ENCODE measurements at places on chromosomes 2 and 18. TPM values are rescaled to one million over a fixed set of nuclear protein-coding genes. Genes with fewer than 3 reads are reported as not detected.

NAT8 gene
- total RNA-seq, result not detected

GYPC gene
- 19.6 TPM for total RNA-seq

MAP2 gene
- total RNA-seq, result 678 TPM

FAM237A gene
- not detected for total RNA-seq

YES1 gene
- total RNA-seq, result 60.7 TPM

GPN1 gene
- total RNA-seq, result 31.4 TPM

CPS1 gene
- 2.9 TPM for total RNA-seq

EPB41L3 gene
- 57.5 TPM for total RNA-seq

SCN7A gene
- total RNA-seq, result 1.6 TPM

SPHKAP gene
- 45.7 TPM for total RNA-seq

GAD1 gene
- 80.7 TPM for total RNA-seq

TSPYL6 gene
- total RNA-seq, result not detected

RAB27B gene
- 33.0 TPM for total RNA-seq

COL4A3 gene
- total RNA-seq, result under 0.01 TPM

UGT1A5 gene
- not detected for total RNA-seq

FSHR gene
- not detected for total RNA-seq

TUBA3E gene
- total RNA-seq, result not detected

ATP6V1B1 gene
- not detected for total RNA-seq

GALNT5 gene
- total RNA-seq, result under 0.01 TPM

BCL2 gene
- total RNA-seq, result 17.9 TPM

SCYGR8 gene
- not detected for total RNA-seq

FOXD4L1 gene
- 0.41 TPM for total RNA-seq

LINC00305 gene
- not detected for total RNA-seq

ESPNL gene
- under 0.01 TPM for total RNA-seq

POU3F3 gene
- 266 TPM for total RNA-seq

KLHL29 gene
- total RNA-seq, result 14.3 TPM

TEX44 gene
- total RNA-seq, result not detected

LIMS4 gene
- 0.41 TPM for total RNA-seq

CFAP221 gene
- total RNA-seq, result 7.3 TPM

TANK gene
- total RNA-seq, result 66.9 TPM

ANKRD62 gene
- not detected for total RNA-seq

LCT gene
- total RNA-seq, result not detected

SATB2 gene
- 440 TPM for total RNA-seq

WNT10A gene
- not detected for total RNA-seq

CCDC85A gene
- total RNA-seq, result 31.0 TPM

NABP1 gene
- total RNA-seq, result 3.3 TPM

GLB1L gene
- total RNA-seq, result 4.9 TPM

SLC14A1 gene
- total RNA-seq, result 3.7 TPM

ARHGAP28 gene
- total RNA-seq, result 15.9 TPM

STK17B gene
- 6.1 TPM for total RNA-seq

SPOPL gene
- 24.1 TPM for total RNA-seq

DBI gene
- 31.8 TPM for total RNA-seq

MTCL1 gene
- 15.9 TPM for total RNA-seq

VWC2L gene
- total RNA-seq, result 4.1 TPM

PUS10 gene
- total RNA-seq, result 4.9 TPM

FAM110C gene
- total RNA-seq, result 8.6 TPM

RNF138 gene
- 77.9 TPM for total RNA-seq

GKN2 gene
- not detected for total RNA-seq

UGT1A4 gene
- total RNA-seq, result not detected

MROH2A gene
- not detected for total RNA-seq
